ENCODE measurements at places on chromosomes 12 and 14. TPM values are rescaled to one million over a fixed set of nuclear protein-coding genes. Genes with fewer than 3 reads are reported as not detected.

KCNMB4 gene
- total RNA-seq: 1.6 TPM

RIMBP2 gene
- 0.54 TPM for total RNA-seq

DNA sequence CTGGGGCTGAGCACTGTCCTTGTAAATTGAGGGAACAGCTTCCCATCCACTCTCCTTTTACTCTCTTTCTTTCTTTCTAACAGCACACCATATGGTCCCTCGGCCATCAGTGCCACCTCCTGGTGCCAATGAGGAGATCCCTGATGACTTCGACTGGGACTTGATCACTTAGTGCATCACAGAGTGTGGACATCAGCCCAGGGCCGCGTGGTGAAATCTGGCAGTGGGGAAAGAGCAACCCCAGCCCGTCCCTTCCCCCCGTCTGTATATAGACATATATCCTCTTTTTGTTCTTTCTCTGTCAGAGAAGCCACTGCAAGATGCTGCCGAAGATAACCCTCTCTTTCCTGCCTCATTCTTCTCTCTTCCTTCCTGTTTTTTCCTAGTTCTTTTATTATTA lies 13.5 kb downstream of the C3AR1 start:
- DNase-seq: no peak

PKP2 gene
- 8.8 TPM for total RNA-seq

BATF gene
- total RNA-seq: 3.7 TPM

DNA sequence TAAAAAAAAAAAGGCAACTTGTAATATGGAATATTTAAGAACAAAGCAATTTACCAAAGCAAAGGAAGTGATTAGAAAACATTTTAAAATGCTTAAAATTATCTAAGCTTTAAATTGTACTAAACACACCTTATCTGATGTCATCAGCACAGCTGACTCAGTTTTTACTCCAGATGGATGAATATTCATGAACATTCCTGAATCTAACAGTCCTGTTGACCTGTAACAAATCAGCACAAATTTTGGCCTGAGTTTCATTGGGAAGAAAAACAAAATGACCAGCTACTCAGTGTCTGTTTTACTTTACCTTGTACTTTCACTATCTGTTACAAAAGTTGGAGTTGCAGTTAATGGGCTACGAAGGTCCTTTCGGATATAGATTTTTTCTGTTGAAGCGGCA lies 16.0 kb downstream of the NR2C1 start:
- no peak for DNase-seq

DNA sequence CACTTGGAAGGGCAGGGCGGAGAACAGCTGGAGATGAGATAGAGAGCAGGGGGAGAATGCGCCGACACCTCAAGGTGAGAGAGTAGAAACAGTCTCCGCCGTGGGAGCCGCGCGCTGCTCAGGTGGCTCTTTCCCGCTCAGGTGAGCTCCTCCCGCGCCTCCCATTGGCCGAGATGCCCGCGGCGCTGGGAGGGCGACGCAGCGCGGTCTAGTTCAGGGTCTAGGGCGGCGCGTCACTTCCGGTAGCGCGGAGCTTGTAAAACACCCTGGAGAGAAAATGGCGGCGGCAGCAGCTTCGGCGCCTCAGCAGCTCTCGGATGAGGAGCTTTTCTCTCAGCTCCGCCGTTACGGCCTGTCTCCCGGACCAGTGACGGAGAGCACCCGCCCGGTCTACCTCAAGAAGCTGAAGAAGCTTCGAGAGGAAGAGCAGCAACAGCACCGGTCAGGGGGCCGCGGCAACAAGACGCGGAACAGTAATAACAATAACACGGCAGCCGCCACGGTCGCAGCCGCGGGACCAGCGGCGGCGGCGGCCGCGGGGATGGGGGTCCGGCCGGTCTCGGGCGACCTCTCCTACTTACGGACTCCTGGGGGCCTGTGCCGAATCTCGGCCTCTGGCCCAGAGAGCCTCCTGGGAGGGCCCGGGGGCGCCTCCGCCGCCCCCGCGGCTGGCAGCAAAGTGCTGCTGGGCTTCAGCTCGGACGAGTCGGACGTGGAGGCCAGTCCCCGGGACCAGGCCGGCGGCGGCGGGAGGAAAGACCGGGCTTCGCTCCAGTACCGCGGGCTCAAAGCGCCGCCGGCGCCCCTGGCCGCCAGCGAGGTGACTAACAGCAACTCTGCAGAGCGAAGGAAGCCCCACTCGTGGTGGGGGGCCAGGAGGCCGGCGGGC lies at the start of gene LEMD3:
Gene LEMD3, plus strand, starts transcription at position 264 of the 889 bp plus-strand sequence. Its CDS starts 14 bp downstream, at position 278.
- DNase-seq: peak; percentile 88

DCAF4 gene
- total RNA-seq: 65.5 TPM

- no peak for DNase-seq
Measured at GRCh38 chr12:102891756-102892155, 25.3 kb downstream of the PAH start.

KRT8 gene
- 175 TPM for total RNA-seq

RBP5 gene
- not detected for total RNA-seq
